HT-29 (cell line): ENCODE measurements at places on chromosomes 2 and 18.

- no peak for DNase-seq
These were observed 45.3 kb upstream of the IGFBP5 start for GRCh38 chr2:216740557-216741222.

GRCh38 chr18:49345931-49346696 is 114.3 kb downstream of the DYM start:
- no peak for DNase-seq

DNA sequence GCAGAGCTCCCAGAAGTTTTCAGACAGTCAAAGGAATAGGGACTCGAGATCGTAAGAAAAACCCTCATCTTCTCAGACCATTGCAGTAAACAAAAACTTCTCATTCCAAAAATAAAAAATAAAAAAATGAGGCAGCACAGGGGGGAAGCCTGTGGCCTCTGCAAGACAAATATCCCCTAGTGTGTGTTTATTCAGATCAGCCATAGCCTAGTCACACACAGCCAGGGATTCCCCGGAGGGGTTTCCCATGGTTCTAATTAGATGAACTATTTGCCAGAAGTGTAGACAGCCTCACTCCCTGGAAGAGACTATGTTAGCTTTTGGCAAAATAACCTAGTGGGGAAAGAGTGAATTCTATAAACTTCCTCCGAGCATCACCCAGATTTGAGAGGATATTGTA is 122.9 kb upstream of the KLF7 start:
- no peak for DNase-seq

DNA sequence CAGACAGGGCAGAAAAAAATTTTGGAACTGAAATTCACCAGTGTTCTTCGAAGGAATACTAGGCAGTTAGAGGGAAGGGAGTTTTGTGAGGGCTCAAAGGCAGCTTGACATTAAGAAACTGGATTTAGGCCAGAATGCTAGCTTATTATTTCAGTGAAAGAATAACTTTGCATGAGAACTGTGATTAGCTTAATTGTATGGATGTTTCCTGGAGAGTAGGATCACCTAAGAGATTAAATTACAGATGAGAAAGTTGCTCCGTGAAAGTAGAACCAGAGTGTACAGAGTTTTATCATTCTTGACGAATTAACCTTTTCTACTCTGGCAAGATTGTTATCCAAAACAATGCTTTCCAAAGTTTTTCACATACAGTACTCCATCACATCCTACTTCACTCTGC is 6.2 kb downstream of the SPAG16 start:
- no peak for DNase-seq

DNA sequence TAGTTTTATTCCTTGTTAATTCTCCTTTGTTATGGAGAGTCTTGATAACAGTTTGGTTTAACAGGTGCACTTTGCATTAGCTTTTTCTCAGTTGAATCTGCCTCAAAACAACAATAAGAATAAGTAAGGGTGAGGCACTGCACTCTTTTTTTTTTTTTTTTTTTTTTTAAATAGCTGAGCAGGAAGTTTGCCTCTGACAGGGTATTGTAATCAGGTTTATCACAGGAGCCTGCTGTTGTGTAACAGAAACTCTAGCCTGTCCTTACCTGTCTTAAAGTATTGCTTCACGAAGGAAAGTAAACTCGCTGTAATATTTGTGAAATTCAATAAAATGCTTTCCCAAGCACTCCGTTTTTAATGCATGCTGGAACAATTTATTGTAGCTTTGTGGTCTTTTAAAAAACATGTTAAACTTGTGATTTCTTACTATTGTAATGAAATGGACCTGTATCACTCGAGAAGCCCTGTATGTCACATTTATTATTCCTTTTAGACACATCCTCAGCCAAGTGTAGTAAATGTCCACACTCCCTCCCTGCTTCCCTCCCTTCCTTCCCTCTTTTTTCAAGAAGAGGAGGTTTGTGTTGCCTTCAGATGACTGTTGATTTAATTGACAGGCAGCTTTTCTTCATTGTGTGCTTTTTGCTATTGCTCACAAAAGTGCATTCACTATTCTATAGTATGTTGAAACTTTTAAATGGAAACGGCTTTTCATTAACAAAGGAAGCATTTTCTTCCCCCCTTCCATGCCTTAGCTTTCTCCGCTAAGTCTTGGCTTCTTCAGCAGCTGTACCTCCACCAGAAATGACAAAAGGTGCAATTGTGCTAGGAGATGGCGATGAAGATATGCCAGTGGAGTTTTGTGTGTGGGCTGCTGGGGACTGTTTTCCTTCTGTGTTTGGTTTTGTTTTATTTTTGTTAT is 52.7 kb downstream of the TAF1B start:
- DNase-seq = no peak

DNA sequence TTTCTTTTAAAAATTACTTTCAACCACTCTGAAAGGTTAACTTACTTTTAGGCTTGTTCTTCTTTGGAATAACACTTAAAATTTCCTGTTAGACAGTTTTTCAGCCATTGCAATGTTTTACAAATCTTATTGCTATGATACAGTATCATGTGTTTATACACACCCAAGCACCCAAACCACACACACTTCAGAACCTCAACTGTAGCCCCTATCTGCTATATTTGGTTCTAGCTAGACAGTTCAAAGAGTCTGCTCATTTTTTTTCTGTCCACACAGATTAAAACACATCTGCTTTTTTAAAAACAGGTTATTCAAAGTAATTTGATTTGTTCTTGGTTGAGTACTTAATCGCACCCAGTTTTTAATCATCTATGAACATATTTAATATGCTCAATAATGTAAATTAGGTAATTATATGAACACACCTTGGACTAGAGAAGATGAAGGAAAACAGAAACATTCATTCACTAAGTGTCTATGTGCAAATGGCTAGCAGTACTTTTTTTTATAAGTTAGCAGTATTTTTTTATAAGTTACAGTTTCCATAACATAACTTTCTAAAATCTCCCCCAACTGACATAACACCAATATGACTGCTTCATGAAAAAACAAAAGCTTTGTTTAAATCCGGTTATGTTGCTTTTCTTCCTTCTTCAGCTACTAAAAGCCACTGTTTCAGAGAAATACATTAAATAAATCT is 17.6 kb downstream of the FBXO11 start:
- no peak for DNase-seq

DNA sequence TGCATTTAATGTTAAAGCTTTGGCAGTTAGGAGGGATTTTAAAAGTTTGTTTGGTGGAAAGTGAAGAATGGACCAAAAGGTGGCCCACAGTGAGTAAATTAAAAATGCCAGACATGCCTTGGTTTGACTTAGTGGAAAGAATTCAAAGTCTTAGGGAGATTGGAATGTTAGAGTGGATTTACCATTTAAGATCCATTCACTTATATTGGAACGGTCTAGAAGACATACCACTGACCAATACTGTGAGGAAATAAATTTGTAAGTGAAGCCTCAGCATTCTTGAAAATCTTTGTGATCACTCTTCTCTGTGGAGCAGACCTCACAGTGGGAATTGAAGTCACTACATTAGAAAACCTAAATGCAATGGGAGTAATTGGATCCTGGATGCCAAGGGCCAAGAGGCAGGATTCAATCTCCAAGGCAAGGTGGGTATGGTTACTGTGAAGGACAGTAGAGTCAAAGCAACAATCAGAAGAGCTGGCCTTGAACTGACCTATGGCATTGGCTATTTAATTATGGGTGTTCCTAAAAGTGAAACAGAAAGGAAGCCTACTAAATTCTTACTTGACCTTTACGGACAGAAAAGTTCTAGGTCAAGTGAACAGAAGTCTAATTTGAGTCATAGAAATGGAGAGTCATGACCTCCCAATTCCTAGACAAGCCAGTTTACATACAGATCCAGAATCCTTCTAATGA is 40.2 kb upstream of the VRK2 start:
- no peak for DNase-seq

DNA sequence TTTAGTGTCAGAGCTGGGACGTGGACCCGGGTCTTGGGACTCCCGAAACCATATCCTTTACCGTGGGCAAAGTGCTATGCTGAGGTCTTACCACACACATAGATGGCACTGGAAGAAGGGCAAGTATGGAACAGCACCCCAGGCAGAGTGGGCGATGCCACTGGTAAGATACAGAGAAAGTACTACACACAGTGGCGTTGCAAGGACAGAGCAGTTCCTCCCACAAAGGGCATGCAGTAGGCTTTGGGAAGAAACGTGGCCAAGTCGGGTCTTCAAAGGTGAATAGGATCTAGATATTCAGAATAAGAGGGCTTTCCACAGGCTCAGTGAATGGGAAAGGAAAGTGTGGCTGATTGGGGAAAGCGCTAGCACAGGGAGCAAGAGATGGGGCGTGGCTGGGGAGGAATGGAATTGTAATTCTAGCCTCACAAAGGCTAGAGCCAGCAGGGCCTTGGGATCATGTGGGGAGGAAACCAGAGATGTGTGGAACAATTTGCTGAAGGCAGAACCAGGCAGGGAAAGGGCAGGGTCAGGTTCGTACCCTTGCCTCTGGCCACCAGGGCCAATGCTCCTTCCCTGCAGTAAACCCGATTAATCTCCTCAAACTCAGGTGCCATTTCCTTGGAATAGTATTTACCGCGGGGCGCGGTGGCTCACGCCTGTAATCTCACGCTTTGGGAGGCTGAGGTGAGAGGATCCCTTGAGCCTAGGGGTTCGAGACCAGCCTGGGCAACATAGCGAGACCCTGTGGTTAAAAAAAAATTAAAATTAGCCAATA is 36.0 kb downstream of the PCBP1 start:
- peak; percentile 26 for DNase-seq

GRCh38 chr18:9454061-9454703 is 21.1 kb upstream of the RALBP1 start:
- no peak for DNase-seq

DNA sequence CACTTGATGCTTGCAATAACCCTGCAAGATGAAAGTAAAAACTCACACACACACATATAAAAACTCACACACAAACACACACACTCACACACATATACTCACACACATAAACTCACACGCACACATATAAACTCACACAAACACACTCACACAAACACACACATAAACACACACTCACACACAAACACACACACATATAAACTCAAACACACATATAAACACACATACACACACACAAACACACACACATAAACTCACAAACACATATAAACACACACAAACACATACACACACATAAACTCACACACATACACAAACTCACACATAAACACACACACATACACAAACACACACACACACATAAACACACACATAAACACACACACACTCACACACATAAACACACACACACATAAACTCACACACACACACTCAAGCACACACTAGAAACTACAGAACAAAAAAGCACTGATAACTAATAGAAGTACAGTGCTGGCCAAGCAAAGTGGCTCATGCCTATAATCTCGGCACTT is 117.7 kb upstream of the TEKT4 start:
- DNase-seq = no peak

DNA sequence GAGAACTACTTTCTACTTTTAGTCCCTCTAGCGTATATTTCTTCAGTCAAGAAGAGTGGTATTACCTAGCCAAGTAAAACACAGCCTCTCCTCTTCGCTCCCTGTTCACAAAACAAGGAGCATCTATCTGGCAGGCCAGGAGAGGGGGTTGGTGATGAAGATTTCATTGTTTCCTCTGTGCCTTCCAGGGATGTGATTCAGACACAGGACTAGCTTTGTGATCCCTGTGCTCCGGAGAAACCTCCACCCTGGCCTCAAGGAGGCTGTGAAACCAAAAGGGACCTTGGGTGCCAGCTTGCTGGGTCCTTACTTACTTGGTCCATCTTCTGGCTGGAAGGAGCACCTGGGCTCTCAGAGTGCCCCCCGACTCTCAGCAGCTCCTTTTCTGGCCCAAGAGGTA is 5.7 kb downstream of the RHOB start:
- DNase-seq = peak; percentile 49

DNA sequence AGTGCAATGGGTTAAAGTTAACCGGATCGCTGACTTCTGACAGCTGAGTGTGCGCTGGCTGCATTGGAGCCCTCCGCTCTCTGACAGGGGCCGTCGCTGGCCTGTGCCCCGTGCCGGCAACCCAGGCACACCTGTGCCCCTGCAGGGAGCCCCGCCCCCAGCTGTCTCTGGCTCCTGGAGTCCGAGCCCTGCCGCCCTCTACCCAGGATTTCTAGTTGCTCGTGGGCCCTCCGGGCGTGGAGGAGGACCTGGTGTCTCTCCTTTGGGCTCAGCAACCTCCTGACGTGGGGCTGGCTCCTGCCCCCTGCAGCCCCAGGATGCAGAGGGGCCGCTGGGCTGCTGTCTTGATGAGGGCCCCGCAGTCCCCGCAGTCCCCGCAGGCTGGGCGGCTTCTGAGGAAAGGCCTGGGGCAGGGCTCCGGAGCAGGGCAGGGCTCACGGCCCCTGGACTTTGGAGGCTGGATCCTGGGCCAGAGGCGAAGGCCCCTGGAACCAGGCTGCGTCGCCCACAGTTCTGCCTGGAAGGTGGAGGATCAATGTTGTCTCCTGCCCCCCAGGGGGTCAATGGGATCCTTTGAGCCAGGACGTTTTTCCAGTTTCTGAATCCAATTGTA is 172.8 kb downstream of the RNF144A start:
- no peak for DNase-seq

DNA sequence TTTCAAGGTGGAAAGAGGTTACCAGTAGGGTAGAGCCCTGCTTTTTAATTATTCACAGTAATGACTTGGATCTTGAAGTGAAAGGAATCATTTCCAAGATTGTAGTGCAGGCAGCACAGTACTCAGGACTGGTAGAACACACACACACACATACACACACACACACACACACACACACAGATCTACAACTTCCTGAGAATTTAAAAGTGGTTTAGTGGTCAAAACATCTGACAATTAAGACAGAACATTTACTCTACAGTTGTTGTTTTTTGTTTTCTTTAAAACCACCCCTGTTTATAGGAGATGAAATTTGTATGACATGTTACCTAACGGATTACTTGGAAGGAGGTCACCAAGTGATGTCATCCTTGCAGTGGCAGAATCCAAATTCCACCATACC is 146.7 kb upstream of the VRK2 start:
- no peak for DNase-seq

GRCh38 chr2:21097331-21097730 is 26.4 kb upstream of the TDRD15 start:
- DNase-seq = no peak

DNA sequence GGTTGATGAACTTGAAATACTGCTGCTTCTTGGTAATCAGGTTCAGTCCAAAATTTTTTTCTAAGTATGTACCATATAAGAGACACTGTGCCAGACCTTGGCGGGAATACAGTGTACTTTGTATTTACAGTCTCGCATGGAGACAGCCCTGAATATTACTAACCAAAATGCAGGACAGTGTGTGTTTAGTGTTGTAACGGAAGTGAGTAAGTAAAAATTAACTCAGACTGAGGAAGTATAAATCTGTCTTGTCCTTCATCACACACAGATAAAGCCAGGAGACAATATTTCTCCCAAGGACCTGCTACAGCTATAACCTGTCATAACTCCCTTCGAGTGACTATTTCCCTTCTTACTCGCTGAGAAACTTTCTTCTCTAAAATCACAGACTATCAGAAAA is 76.9 kb downstream of the ACTR3 start:
- no peak for DNase-seq

DNA sequence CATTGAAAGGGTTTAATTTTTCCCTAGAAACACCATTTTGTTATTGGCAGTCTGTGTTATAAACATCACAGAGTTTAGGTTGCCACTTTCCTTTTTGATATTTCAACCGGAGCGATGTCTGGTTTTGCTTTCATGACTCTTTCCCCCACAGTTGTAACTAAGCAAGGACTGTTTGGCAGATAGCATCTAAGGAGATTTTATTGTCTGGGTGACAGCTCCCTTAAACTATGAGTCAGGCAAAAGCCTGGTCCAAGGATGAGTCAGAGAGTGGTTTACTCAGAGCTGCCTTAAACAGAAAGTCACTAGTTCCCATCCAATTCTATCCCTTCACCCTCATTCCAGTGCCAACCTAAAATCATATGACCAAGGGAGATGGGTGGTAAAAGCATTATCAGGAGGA is 341.6 kb upstream of the VWC2L start:
- DNase-seq = peak; percentile 74
